ENCODE measurements at places on chromosomes 2 and 18.
A peak's percentile ranks its signal among the peaks of the same experiment; 100 is the strongest.

DNA sequence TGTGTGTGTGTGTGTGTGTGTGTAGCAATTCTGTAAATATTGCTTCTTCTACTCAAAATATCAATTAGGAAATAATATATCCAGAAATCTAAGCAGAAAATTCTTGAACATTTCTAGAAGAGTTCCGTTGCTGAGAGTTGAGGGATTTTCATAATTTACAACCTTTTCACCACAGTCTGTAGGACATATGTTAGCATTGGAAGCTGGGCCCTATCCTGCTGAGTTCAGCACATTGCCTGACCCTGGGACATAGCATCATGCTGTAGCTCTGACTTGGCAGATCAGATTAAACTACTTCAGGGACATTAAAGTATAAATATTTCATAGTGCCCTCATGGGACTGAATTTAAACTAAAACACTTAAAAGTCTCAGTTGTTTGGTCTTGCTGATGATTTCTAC lies 129.2 kb upstream of the KCNH7 start:
- DNase-seq: no peak

GRCh38 chr2:153474407-153474806 lies 4.2 kb downstream of the RPRM start:
- peak; percentile 57 for DNase-seq

DNA sequence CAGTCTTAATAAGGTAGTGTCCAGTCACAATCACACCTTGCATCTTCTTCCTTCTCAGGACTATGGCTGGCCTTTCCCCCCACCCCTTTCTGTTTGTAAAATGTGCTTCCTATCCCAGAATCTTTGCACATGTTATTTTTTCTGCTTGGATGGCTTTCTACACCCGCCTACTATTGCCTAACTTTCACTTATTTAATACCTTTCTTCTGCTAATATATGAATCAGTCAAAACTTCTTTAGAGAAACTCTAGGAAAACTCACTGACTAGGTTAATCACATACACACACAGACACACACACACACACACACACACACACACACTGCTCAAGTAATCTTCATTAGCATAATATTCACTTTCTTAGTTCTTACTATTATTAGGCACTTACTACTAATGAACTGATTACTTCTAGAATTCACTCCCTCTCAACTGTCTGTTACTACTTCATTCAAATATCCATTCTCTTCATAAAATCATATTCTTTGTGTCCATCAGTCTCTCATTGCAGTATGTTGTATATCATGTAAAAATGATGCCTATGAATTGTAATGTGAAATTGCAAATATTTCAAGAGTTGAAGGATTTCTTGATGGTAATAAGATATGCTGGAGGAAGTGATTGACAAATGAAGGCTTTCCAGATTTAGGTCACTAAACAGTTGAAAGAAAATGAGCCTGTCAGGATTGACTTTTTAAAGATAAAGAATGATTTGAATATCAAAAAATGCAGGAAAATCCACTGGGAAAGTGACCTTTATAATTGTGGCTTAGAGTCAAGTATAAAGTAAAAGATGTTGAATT lies 51.2 kb downstream of the CLIP4 start:
- no peak for DNase-seq

DNA sequence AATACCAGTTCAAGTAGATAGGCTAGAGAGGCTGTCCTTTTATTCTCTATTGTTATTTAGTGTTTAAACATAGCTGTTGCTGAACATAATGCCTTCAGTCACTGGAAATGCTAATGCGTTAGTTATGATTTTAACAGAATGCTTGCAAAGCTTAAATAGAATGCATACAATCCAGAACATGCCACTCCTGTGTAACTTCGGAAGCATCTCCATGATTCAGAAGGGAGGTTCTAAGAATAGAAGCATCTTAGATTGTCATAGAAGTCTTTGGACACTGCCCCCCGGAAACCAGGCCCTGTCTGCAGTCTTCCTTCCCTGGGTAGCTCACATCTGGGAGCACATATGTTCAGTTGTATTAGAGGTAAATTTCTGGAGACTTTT lies 73.2 kb downstream of the ZNF532 start:
- DNase-seq: no peak

GRCh38 chr18:4333043-4333442 lies 122.1 kb downstream of the DLGAP1 start:
- DNase-seq: no peak

DNA sequence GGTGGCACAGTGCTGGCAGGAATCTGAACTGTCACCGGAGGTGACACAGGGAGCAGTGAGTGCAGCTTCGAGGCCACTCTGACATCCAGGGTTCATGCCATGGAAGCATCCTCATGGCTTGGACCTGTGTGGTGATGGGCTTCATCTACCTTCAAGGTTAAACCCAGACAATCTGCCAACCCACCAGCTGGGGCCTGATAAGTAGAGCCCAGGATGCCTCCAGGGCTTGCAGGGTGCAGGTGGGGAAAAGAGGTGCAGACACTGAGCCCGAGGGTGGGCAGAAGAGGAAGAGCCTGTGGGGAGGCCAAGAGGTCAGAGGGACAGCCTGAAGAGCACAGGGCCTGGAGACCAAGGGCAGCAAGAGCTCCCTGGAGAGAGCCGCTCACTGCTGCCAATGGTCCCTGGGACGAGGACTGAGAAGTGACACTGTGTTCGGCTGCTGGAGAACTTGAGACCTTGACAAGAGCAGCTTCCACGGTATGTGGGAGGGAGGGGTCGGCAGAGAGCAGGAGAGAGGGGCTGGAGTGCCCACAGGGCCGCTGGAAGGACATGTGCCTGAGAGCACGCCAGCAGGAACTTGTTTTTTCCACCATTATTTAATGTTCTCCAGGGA lies 8.1 kb upstream of the HES6 start:
- DNase-seq: no peak

DNA sequence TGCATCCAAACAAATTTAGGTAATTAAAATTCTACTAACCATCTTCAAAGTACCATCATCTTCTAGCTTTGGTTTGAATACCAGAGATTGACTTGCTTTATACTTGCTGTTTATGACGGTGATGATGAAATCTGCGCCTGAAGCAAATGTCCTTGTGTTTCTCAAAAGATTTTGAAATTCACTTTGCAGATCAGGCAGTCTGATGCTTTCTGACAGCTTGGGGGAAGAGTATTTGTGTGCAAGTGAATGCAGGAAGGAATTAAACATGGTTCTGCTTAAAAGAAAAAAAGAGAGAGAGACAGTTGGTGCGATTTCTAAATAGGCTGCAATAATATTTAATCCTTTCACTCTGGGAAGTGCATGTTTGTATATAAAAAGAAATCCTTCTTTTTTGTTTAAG lies 29.6 kb downstream of the CSRNP3 start:
- no peak for DNase-seq

DNA sequence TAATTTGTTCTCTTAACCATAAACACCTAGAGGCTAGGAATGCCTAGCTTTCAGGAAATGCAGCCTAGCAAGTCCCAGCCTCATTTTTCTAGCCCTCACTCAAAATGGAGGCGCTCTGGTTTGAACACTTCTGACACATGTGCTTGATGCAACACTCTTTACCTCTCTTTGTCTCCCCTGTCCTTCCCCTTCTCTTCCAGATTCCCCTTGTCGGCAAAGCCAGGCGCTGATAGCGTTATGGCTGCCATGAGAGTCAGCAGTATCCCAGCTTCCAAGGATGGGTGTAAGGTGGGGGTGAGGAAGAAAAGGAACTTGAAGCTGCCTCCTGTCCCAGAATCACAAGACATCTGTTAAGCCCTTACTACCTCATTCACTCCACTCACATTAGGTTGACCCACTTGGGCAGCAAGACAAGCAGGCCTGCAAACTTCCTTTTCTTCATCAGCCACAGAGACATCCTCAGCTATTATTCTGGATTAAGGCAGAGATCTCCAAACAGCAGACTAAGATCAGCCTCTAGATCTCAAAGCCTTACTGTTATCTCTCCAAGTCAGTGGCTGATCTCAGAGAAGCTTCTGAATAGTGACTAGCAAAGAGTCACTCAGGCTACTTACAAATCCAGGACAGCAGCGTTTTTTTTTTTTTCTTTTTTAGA lies 1.9 kb upstream of the ST3GAL5 start:
- no peak for DNase-seq

- DNase-seq: no peak
Observed at GRCh38 chr18:48956356-48956755, 5.6 kb upstream of the SMAD7 start.

GRCh38 chr2:9410108-9410507 lies 13.2 kb downstream of the ITGB1BP1 start:
- DNase-seq: no peak

- peak; percentile 60 for DNase-seq
Observed at GRCh38 chr18:37565101-37565976, at the start of gene CELF4. Gene CELF4, minus strand, starts transcription at chr18:37565798.

DNA sequence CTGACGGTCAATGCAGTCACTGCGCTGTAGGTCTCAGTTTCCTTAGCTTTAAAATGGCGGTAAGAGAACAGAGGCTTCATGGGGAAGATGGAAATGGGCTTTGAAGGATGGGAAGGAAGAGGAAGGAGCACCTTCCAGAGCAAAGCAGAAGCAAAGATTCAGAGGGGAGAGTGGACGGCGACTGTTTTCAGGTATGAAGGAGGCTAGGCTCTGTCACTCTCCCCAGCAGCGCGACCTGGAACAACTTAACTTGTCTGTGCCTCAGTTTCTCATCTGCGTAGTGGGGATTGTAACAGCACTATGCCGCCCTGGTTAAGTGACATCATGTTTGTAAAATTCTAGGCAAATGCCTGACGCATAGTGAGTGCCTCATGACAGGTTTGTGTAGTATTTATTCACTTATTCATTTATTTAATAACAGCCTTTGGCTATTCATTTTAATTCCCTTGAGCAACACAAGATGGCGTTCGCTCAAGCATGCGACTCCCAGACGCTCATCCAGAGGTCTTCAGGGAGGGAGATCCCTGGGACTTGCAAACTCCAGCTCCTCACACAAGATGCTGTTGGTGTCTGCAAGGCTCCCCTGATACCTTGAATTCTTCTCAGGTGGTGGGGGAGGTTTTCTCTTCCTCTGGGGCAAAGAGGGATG lies 336.3 kb downstream of the DYSF start:
- peak; percentile 21 for DNase-seq

- no peak for DNase-seq
Observed at GRCh38 chr18:68330658-68331057, 384.2 kb downstream of the TMX3 start.

- DNase-seq: no peak
Observed at GRCh38 chr2:221025398-221025797, 546.7 kb downstream of the EPHA4 start.

DNA sequence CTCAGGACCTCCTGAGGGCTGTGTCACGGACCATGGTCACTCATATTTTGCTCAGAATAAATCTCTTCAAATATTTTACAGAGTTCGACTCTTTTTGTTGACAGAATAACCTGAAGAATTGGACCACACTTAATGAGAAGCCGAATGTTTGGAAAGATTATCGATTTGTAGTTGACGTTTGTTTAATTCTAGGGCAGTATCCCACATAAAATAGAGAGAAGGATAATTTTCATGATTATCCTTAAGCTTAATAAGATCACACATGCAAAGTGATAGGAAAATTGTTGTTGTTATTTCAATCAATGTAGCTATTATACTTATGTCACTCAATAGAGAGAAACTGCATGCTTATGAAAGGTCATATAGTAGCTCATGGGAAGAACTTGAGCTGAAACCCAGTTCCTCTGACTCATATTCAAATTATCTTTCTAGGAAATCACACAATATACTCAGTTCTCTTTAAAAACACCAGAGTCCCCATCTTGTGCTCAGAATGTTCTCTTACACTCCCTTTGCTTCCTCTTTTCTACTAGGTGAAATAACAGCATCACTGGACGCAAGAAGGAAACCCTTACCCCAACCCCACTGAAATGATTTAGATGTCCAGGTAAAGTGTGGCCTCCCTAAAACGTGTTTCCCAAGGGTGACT lies 982.1 kb downstream of the TSN start:
- DNase-seq: no peak

GRCh38 chr2:65779021-65779420 lies 346.6 kb upstream of the SPRED2 start:
- DNase-seq: no peak

DNA sequence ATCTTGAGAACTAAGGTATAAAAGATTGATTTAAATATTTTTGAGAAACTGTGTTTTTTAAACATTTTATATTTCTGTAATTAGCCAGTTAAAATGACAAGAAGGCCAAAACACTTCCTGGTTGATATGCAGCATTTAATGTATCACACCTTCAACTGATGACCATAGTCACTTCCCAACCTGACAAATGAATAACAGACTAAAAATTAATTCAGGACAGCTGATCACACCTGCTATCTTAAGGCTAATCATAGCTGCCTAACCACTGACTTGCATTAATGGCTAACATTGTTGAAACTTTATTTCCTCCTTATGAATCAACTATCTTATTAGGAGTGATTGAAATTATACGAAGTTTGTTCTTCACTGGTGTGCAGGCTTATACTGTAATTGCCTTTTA lies 125.8 kb upstream of the MSTN start:
- no peak for DNase-seq

- DNase-seq: peak; percentile 65
Observed at GRCh38 chr2:79860228-79861058, 347.6 kb downstream of the CTNNA2 start.

DNA sequence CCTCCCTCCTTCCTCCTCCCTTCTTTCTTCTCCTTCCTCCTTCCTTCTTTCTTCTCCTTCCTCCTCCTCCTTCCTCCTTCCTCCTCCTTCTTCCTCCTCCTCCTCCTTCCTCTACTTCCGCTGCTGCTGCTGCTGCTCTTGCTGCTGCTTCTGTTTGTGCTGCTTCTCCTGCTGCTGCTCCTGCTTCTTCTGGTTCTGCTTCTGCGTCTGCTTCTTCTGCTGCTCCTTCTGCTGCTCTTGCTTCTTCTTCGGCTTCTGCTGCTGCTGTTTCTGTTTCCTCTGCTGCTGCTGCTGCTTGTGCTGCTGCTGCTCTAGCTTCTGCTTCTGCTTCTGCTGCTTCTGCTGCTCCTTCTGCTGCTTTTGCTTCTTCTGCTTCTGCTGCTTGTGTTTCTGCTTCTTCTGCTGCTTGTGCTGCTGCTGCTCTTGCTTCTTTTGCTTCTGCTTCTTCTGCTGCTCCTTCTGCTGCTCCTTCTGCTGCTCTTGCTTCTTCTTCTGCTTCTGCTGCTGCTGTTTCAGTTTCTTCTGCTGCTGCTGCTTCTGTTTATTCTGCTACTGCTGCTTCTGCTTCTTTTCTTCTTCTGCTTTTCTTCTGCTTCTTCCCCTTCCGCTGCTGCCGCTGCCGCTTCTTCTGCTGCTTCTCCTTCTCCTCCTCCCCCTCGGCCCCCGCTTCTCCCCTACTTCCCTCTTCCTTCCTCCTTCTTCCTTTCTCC lies 8.6 kb downstream of the SNRNP27 start:
- no peak for DNase-seq

- peak; percentile 87 for DNase-seq
Observed at GRCh38 chr18:48940854-48941611, 9.7 kb downstream of the SMAD7 start.

- no peak for DNase-seq
Observed at GRCh38 chr2:23545811-23546210, 160.8 kb downstream of the KLHL29 start.

GRCh38 chr2:204790076-204790475 lies 244.8 kb downstream of the PARD3B start:
- no peak for DNase-seq
